ENCODE measurements at places on chromosomes 1 and 21.

GRCh38 chr1:46401154-46401913 is 7.2 kb downstream of the FAAH start:
- DNase-seq, result peak; percentile 31

GRCh38 chr1:204741440-204741839 is 55.9 kb upstream of the LRRN2 start:
- no peak for DNase-seq

DNA sequence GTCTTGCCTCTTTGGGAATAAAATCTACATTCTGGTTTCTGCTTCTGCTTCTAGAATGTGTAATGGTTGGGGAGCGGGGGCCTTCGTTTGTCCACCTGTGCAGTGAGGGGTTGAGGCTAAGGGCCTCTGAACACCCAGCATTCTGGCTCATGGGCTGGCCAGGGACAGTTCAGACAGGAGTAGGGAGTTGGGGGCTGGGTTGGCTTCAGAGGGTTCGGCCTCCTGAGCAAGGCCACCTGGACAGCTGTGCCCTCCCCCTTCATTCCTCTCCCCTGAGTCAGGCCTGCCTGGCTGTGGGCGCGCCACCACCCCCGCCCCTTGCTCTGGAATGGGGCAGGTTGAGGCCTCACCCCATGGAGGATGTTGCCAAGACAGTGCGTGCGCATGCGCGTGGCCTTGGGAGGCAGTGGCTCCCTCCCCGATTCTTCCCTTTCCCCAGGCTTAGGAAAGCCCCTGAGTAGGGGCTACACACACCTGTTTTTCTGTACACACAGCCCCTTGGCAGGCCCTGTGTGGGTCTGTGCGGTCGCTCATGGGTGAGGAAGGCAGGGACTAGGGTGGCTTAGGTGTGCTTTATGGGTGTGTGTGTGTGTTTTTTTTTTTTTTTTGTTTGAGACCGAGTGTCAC is 57.0 kb downstream of the YARS1 start:
- DNase-seq, result no peak

DNA sequence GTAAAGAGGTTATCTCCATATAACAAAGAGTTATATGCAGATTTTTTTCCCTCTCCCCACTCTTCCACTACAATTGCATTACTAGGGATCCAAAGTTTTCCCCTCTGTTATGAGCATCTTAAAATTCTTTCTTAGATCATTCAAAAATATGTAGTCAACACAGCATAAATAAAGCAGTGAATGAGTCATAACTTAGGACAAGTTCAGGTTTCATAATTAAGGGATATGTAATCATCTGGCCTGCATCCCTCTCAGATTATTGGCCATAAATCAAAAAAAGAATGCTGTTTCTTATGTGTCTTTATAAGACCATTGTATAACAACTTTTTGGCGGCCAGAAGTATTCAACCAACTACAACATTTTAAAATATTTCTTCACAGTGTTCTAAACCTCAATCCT is 1526.1 kb downstream of the KCNT2 start:
- DNase-seq, result no peak

GRCh38 chr1:237041795-237042525 is at the start of gene RYR2:
Gene RYR2, plus strand, starts transcription at chr1:237042184. Its CDS starts 338 bp downstream, at chr1:237042522.
- peak; percentile 4 for DNase-seq

DNA sequence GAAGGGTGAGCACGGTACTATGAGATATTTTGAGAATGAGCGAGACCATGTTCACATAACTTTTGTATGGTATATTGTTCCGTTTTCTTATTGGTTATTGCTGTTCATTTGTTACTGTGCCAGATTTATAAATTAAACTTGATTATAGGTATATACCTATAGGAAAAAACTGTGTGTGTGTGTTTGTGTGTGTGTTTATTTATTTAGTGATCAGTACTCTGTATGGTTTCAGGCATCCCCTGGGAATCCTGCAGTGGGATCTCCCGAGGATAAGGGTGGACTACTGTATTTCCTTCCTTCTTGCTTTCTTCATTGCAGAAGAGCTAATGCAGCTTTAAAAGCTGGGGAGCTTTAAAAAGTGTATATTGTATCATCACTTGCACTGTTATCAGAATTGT is 8.0 kb upstream of the ASH1L start:
- no peak for DNase-seq

GRCh38 chr1:42740851-42741580 is 980 bp upstream of the CLDN19 start:
- DNase-seq, result no peak

- no peak for DNase-seq
These were observed 46.2 kb upstream of the SSX2IP start for GRCh38 chr1:84736445-84736844.

DNA sequence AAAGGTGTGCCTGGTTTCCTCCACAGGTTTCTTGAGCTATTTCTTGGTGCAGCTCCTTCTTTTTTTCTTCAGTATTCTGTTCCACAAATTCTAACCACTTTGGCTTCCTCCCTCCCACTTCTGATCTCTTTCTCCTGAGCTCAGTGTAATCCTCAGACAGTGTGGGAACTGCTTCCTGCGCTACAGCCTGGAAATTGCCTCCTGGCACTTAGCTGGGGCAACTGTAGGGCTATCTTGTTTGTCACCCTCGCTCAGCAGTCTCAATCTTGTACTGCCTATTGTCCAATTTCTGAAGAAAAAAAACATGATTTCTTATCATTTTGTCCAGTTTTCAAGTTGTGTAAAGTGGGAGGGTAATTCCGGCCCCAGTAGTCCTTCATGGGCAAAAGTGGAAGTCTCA is 24.0 kb upstream of the GALNT2 start:
- DNase-seq, result no peak

GRCh38 chr1:59262631-59263030 is 34.3 kb upstream of the FGGY start:
- no peak for DNase-seq

GRCh38 chr1:172533513-172534151 is 682 bp downstream of the SUCO start:
- DNase-seq, result peak; percentile 33

GRCh38 chr1:117544509-117545109 is 61.2 kb upstream of the TENT5C start:
- no peak for DNase-seq

- no peak for DNase-seq
These were observed 203.5 kb upstream of the ZNHIT6 start for GRCh38 chr1:85911742-85912141.

Measured in NCI-H510A treated with DMSO at 0.1 percent for 48 hours (cell line).